ENCODE measurements at places on chromosomes 7 and 10.

DNA sequence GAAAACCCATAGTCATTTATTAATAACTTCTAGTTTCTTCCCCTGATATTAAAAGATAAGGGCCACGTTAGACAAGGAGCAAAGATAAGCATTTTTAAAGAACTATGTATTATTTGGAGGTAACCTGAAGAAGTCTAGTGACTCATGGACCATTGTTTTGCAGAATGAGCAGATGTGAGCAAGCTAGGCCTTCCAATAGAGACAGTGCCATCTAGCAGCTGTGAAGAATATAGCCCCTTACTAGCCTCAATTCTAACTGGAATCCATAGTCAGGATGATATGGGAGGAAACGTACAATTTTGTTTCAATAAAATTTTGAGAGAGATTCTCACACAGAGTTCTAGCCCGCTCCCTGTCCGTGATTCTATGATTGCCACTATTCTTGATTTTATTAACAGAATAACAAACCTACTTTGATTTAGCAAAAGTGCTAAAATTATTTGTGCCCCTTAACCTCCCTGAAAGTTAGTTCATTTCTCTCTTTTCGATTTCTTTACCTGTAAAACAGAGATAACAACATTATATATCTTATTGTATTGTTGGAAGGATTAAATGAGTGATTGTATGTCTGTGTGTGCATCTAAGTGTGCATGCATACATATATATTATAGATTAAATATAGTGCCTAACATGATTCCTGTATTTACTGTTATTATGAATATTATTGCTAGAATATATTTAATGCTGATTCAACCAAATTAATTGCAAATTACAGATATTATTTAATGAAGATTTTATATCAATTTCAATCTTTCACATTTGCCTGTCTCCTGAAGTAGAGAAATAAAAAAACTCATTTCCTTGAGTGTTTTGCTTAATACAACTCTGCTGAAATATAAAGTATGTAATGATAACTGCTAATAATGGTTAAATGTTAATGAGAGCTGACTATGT, 22.7 kb downstream of the FAM237B start:
- no peak for DNase-seq

GRCh38 chr10:99834410-99834809, 52.0 kb downstream of the ABCC2 start:
- no peak for DNase-seq

DNA sequence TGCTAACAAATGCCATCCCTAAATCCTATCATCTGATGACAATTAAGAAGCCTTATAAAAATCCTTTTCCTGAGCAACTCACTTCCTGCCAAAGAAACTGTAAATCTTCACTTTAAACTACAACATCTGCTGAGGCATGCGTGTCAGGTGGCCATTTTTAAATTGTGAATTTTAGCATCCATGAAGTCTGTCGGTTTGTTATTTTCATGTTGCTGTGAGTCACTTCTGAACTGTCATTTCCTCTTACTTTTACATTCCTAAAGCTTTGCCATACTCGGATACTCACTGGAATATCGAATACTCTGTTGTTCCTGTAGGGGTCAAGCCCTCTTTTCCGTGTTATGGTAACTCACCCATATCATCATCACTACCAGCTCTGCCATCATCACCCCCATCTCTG, 34.3 kb upstream of the TMEM26 start:
- DNase-seq: no peak

DNA sequence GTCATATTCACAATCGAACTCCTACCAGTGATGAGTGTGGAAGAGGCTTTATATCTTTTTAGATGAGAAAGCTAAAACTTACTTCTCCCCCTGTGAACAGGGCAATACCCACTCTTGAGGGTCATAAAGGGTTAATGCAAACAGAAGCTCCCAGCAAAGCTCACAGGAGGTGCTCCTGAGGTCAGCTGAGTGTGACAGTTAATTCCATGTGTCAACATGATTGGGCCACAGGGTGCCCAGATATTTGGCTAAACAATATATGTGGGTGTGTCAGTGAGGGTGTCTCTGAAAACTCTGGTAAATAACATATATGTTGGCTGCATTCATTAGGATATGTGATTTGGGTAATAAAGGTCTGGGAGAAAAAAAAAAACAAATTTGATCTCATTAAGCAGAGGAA, 86.0 kb downstream of the HIP1 start:
- DNase-seq: no peak

- DNase-seq: no peak
Measured at GRCh38 chr10:49426490-49427360, 30.8 kb upstream of the DRGX start.

GRCh38 chr10:66204838-66205237, 721.0 kb upstream of the LRRTM3 start:
- no peak for DNase-seq

- DNase-seq: peak; percentile 57
Measured at GRCh38 chr7:154744256-154744860, 258.6 kb downstream of the PAXIP1 start.

GRCh38 chr7:49500741-49501140, 272.7 kb upstream of the VWC2 start:
- DNase-seq: no peak

DNA sequence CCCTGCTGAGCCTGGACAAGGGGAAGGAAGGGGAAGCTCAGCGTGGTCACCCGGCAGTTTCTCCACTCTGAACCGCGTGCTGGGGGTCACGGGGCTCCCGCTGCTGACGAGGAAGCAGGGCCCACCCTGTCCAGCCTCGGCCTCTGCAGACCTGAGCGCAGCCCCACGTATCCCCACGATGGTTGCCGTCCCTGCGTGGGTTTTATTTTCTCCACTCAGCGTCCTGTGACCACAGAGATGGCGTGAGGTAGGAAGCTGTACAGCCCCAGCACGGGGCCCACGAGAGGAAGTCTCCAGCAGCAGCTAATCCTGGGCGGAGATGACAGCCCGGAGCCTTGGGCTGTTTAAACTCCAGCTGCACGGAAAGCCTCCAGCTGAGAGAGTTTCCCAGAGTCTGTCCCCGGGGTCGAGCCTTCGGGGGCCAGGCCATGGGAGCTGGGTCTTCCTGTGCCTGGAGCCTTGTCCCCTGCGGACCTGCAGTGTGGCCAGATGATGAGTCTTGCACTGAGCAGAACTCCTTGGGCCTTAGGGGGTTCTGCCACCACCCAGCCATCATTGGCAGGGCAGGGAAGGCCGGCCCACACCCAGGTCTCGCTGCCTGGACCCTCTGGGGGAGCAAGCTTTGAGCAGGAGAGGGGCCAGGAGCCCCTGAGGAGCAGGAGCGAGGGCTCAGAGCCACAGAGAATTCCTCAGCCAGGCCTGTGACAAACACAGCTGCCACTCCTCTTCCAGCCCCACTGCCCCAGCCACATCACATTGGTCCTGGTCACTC, 72.8 kb upstream of the FAM20C start:
- DNase-seq: no peak

GRCh38 chr7:38795593-38795992, 113.4 kb downstream of the VPS41 start:
- DNase-seq: no peak

DNA sequence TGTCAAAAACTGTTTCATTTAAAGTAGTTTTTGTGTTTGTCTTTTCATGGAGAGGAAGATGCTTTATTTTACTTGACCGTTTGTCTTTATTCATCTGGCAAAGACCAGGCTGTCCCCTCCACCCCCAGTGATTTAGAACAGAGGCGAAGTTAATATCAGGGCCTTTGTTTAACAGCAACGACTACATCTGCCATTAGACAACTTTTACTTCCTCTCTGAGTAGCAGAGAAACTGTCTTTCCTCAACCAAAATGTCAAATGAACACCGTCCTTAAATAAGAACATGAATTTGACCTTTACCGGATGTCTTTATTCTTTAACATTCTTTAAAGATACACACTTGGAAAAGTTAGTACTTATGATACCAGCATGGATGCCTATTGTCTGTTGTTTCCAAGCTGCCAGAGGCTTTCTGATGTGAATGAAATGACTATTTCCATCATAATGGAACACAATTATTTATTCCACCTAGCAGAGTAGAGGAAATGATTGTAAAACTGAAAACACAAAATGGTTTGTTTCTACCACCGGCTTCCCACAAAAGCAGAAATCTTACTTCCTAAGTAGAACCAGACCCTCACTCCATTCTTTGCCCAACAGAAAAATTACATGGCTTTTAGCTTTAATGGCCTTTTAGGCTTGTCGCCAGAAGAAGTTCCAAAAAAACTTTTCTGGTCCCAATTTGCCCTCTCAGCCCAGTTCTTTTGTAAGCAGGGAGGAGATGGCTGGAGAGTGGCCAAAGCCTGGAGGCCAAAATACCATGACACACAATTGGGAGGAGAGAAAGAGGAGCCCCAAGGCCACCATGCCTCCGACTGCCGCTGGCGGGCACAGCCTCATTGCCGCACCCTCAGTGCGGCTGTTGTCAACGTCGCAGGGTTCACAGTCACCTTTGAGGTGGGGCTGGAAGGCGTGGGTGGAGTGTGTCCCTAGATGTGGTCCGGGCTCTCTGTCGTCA, 168.5 kb downstream of the TEX36 start:
- DNase-seq: no peak

- no peak for DNase-seq
Measured at GRCh38 chr7:74344132-74344496, 54.9 kb downstream of the CLIP2 start.

DNA sequence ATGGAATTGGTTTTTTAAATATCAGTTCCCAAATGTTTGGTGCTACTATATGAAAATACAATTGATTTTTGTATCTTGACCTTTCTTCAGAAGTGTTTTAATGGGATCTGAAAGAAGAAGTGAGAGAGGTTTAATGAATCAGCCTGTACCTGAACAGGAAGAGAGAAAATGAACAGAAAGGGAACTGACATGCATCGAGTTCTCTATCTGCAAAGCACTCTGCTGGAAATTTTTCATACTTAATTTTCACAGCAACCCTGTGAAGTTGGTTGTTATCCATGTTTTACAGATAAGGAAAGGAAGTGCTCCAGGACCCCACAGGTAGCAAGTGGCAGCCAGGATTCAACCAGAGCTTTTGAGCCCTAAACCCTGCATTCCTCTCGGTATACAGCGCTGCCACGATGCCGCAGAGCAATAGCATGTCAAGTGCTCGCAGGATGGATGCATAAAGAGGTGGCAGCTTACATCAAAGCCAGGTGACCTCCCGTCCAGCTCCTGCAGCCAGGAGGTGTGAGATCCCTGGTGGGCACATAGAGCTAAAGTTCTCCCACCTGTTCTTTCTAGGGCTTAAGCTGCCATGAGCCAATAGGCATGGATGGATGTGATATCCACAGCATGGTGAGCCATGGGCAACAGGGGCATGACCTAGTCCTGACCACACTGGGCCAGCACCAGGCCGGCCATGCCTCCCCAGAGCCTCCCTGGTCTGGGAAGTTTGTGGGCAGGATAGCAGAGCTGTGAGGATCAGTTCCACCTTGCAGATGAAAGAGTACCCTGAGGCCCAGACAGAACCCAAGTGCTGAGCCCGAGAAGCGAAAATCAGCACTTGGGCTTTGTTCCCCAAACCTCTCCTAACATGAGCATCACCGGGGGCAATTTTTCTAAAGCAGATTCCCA, 57.2 kb downstream of the CALML3 start:
- no peak for DNase-seq

GRCh38 chr10:74365109-74365508, 214.1 kb downstream of the ADK start:
- no peak for DNase-seq
